Left lung (tissue), 14 donors: ENCODE measurements at places on chromosomes 13 and 19. TPM values are rescaled to one million over a fixed set of nuclear protein-coding genes. Genes with fewer than 3 reads are reported as not detected.
A peak's percentile ranks its signal among the peaks of the same experiment; 100 is the strongest.

GRCh38 chr19:4911786-4912672 is 2.7 kb downstream of the UHRF1 start:
- DNase-seq: peak; percentile 64

- no peak for DNase-seq
These were observed 147.6 kb downstream of the RBM26 start for GRCh38 chr13:79258489-79258888.

Gene KLK12
- not detected for total RNA-seq

- no peak for DNase-seq
These were observed 81.6 kb downstream of the ZNF536 start for GRCh38 chr19:30453743-30454142.

GRCh38 chr13:32257649-32258048 is 57.5 kb downstream of the ZAR1L start:
- DNase-seq: no peak

GRCh38 chr13:51234676-51235075 is 12.5 kb downstream of the FAM124A start:
- DNase-seq: no peak

Gene TMEM255B
- 30.7 TPM for total RNA-seq

DNA sequence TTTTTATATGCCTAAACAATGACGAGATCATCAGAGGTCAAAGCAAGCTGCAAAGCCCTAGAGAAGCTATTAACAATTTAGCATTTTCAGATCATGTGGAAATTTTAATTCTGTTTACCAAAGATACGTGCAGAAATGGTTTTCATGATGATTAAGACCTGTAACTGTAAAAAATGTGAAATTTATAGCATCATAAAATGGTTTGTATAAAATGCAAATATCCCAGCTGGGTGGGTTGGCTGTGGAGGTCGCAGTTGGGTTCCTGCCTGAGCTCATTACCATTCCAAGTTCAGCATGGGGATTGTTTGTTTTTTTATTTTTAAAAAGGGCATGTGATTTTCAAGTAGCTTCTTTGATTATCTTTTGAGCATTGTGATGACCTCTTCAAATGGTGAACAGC is 47.9 kb upstream of the SIAH3 start:
- no peak for DNase-seq

GRCh38 chr19:33685541-33685940 is 63.8 kb downstream of the CHST8 start:
- DNase-seq: peak; percentile 24

DNA sequence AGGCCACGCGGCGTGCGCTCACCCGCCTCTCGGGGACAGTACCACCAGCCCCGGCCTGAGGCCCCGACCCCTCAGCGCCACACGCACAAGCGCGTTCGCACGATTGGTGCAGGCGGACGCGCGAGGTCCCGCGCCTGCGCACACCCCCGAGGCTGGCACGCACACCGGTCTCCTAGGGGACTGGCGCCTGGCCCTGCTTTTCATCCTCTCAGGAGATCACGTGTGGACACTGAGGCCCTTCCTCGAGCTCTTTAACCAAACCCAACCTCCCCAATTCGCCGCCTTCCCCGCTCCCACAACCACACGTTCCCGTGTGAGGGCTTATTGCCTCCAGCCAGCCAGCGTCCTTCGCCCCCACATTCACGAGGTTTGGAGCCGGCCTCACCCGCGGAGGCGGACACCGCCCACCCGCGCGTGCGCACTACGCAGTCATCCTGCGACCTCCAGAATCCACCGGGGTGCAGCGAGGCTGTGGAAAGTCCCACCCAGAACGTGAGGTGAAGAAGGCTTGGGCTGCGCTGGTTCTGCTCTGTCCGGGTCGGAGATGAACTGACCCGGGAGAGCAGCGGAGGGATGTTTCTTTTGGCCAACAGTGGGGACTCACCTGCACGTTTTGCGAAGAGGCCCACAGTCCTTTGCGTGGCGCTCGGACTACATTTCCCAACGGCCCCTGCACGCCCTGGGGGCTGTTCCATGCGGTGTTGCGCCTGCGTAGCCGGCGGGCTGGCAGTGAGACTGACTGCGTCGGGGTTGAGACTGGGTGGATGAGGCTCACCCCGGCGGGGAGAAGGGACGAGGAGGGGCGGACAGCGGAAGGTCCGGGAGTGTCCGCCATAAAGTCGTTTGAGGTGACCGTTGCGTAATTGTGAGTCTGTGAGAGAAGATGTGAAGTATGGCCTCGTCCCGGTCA is 539 bp upstream of the ZNF667 start:
- DNase-seq: peak; percentile 89

DNA sequence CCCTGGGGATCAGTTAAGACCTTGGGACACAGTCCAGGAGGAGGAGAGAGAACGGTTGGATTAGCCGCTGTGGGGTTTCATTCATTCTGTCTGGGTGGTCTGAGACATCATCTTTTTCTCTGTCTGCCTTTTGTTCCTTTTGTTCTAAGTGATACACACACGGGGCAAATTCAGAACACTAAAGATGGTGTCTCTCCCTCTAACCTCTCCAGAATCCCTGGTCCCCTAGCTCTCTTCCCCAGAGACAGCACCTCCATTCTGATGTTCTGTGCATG is 5.0 kb downstream of the BICRA start:
- no peak for DNase-seq

DNA sequence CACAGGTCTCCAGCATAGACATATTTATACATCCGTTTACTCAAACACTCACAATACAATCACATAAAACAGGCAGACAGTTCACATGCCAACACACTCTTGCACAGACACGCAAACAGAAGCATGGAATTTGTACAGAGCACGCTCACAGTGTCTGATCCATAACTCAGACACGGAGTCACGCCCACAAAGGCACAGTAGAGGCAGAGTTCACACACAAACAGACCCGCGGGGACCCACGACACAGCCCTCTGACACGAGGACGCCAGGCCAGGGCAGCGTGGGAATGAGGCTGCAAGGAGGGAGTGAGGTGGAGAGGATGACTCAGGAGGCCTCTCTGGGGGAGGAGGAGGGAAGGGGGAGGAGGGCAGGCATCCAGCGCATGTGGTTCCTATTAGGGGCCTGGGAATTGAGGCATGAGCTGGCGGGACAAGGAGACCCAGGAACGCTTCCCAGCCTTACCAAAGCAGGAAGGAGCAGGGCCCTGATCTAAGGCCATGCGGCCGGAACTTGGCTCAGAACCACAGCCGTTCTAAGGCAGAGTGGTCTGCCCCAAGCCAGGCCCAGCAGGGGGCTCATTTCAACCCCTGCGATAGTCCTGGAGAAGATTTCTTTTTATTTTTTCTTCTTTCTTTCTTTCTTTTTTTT is 9.1 kb upstream of the OLFM2 start:
- peak; percentile 65 for DNase-seq

DNA sequence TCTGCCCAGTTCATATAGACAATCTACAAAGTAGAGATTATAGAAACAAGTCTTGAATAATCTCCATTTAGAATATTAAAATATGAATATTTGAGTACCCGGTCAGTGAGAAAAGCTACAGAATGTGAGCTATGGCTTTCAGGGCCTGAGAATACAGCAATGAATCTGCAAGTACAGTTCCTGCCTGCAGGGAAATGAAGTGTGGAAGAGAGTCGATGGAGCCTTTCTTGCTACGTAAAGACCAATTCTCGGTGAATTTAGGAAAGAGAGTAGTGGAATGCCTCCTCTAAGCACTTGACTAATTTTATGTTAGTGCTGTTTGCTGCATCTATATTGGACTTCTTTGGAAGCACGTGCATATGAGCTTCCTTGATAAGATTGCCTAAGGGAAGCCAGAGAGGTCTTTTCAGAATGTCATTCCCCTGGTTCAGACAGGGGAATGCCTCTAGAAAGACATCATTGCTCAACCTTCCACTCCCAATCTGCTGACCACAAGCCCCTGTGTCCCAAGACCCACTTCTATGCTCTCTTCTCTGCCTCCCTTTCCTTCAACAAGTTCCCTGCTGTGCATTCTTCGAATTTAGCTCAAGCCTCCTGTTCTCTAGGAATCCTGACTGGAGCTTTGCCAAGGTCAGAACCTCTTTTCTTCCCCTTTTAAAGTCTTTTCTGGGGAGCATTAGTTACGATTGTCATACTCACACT is 41.9 kb downstream of the GPC6 start:
- no peak for DNase-seq
